H7 (cell line): ENCODE measurements at places on chromosomes 4 and X.

- no peak for DNase-seq
These were observed 102.7 kb downstream of the TAB3 start for GRCh38 chrX:30786374-30786773.

- DNase-seq, result no peak
These were observed 8.1 kb downstream of the SCARB2 start for GRCh38 chr4:76205476-76205875.

- no peak for DNase-seq
These were observed 7.4 kb downstream of the EVC start for GRCh38 chr4:5718411-5718810.

GRCh38 chrX:152821145-152821765, 9.3 kb downstream of the CETN2 start:
- DNase-seq, result peak; percentile 40

- no peak for DNase-seq
These were observed 127.6 kb downstream of the GPC3 start for GRCh38 chrX:133857640-133858269.
